Stimulated activated CD8-positive, alpha-beta memory T cell treated with anti-CD3 and anti-CD28 coated beads, Interleukin-4, amount 100 ng/mL, for 48 hours (primary cell): ENCODE measurements at places on chromosomes 12 and 14.

GRCh38 chr12:132154341-132154761 is 10.1 kb downstream of the NOC4L start:
- no peak for DNase-seq

DNA sequence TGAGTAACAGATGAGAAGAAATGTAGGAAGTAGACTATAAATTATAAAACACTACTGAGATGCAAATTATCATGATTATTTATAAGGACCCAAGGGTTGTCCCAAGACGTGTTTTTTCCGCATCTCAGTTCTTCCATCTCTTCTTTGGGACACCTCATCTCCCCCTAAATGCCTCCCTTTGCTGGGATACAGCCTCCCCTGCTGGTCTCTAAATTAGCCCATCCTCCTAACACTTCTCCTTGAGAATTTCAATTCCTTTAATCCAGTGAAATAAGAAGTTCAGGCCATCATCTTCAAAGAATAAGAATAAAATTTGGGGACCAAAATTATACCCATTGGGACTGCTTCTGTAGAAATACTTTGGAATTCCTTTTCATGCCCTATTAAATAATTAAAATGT is 667.0 kb downstream of the BCL11B start:
- DNase-seq = no peak

DNA sequence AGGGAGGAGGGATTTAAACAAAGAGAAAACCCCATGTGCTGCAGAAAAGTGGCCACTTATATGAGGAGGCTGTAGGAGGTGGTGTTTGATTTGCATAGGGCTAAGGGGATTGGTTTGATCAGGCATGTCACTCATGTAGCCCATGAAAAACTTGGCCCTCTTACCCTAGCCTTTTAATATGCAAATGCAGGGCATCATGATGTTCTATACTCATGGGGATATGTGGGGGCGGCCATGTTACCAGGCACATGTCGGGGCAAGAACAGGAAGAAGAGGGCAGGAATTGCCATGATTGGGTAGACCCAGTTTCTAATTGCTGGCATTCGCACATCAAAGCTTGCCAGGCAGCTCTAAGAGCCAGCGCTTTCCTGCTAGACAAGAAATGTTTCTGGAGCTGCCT is 28.8 kb downstream of the KLRK1 start:
- DNase-seq = no peak

DNA sequence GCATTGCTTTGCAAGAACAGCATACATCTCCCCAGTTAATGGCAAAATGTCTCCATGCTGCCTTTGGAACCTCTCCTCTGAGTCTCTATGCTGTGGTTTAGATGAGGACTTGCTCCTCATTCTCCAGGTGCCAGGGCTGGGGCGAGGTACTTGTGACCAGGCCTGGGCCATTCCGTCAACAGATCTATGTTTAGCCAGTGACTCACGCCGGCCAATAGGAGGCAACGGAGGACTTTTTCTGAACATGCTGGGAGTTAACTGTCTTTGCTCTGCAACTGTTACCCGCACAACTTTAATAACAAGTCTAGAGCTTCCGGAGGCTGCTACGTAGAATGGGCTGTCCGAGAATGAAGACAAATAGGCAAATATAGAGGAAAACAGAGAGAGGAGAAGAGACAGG is 214.2 kb downstream of the GLT1D1 start:
- DNase-seq = no peak

DNA sequence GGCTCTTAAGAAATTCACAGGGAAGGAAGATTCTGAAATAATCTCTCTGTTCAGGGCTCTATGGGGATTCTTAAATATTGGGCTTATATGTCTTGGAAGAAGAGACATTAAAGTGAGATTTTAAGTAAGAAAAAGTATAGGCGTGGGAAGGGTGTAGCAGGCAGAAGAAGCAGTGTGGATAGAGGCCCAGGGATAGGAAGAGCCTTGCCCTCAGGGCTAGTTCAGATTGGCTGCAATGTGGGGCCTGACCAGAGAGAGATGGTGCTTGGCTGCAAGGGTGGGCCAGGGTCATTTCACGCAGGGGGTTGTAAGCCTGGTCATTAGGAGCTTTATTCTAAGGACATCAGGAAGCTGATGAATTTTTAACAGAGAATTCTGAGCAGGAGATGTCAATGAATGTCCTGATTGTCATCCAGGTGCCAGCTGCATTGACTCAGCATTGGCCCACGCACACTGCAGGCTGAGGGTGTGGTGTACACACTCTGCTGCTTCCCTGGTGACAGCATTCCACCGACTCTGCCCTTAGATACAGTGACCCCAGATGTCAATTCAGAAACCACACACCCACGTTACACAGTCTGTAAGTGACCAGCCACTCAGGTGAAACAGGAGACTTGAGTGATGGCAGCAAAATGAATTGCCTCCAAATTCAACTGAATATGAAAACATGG is 582.5 kb downstream of the NRXN3 start:
- DNase-seq = no peak

GRCh38 chr12:754851-755562 is 2.6 kb downstream of the WNK1 start:
- DNase-seq = no peak

- no peak for DNase-seq
Measured at GRCh38 chr12:65074932-65075331, 46.2 kb downstream of the WIF1 start.

- no peak for DNase-seq
Measured at GRCh38 chr14:50099335-50099734, 17.0 kb downstream of the VCPKMT start.

GRCh38 chr12:51683763-51684357 is 92.8 kb downstream of the SCN8A start:
- DNase-seq = no peak

GRCh38 chr12:124684496-124684895 is 117.1 kb upstream of the NCOR2 start:
- no peak for DNase-seq

DNA sequence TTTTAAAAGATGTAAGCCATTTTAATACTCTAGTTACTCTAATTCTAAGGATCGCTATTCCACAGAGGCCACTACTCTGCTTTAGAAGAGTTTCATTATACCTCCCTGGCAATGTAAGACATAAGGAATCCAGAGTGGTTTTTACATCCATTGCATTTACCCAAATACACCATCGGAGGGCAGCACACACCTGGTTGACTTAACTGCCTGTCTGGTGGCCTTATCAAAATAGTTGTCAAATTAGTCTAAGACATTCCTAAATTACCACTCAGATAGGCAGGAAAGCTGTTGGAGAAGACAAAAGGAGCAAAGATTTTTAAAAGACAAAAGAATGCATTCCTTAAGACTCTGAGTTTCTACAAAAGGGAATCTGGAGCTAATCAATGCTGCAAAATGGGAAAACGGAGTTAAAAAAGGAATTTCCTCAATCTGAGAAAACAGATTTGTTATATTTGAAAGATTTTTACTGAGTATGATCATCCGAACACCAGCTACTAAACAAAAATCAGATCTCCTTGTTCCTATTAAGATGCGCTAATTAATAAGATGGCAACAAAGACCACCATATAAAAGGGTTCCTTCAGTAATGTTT is 33.8 kb upstream of the FGD4 start:
- peak; percentile 39 for DNase-seq

DNA sequence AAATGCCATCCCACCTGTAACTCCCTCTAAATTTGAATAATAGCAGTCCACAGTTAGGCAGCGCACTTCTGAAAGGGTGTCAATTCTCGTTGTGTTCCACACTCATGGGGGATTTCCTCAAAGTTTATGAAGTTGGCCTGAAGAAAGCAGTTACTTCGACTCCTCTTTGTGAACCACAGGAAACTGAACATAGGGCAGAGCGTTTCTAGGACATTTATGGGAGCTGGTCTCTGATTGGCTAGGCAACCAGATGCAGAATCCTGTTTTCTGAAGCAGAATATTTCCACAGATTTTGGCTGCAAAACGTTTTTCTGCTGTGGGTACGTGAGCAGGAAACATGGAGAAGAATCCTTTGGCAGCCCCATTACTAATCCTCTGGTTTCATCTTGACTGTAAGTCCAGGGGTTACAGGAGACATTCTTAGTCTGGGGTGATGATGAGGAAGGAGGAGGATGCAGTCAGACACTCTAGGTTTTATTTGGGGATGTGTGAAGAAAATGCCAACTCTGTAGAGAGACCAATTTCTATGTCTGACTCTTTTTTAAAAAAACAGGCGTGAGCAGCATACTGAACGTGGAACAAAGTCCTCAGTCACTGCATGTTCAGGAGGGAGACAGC is 431.5 kb upstream of the OR4E1 start:
- DNase-seq = no peak

- DNase-seq = no peak
Measured at GRCh38 chr12:49875115-49875720, 28.5 kb downstream of the FAIM2 start.

DNA sequence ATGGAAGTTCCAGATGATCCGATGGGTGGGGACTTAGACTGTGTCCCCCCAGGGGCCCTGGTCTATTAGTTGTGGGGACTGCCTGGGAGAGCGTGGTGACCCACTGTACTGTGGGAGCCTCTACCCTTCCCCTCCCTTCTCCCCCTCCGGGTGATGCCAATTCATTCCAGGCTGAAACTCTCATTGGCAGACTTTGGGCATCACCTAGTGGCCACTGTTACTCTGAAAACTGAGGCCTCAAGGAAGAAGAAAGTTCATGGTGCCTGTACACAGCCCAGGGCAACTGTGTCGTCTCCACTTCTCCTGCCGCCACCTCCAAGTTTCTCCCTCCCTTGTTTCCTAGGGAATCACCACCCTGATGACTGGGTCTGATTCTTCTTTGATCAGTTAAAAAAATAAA is 173.6 kb upstream of the ALG10B start:
- DNase-seq = no peak

GRCh38 chr12:124713041-124713435 is 145.6 kb upstream of the NCOR2 start:
- DNase-seq = no peak
